ENCODE measurements at places on chromosomes 6 and 20.

- DNase-seq: no peak
Observed at GRCh38 chr6:37983720-37984501, 164.4 kb downstream of the ZFAND3 start.

GRCh38 chr6:79227445-79227844 lies 7.0 kb downstream of the HMGN3 start:
- no peak for DNase-seq

GRCh38 chr6:106170030-106170791 lies 84.1 kb downstream of the PRDM1 start:
- DNase-seq: no peak

DNA sequence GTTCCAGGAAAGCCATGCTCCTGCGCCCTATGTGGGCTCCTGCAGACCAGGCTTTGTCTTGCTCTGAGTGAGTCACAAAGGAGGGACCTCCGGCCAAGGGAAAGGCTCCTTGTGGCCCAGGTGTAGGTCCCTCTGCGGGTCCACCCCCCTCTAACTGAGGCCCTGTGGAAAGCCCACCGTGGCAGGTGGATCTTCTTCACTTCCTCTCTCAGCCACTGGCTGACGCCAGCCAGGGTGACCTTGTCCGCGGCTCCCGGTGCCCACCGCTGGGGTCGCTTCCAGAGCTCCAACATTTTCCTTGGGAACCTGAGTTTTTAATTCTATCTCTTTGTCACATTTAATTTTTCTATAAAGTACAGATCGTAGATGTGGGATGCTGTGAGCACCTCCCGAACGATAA lies 54.1 kb downstream of the SMOC2 start:
- no peak for DNase-seq

GRCh38 chr20:289693-290083 lies 862 bp downstream of the C20orf96 start:
- DNase-seq: no peak

DNA sequence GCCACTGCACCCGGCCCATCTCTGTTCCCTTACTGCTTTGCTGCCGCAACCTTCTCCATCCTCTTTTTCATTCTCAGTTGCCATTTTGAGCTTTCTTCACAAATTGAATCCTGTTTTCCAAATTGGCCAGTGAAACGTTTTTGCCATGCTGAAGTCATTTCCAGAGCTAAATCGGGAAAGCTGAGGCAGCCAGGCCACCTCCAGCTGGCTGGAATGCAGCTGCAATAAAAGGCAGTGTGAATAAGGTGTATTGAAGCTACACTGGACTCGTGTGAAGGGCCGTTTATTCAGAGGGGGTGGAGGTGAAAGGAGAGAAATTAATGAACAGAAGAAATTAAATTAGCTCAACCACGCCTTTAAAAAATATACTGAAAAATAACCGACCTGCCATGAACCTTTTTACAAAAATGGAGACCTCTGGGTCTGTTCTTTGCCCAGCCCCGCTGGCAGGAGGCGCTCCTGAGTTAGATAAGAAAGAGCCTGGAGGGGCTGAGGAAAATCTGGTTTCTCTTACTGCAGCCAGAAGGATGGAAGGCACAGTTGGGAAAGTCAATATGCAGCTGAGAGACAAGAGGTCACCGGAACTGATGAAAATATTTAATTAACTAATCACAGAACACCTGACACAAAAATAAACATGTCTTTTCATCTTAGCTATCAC lies 283.9 kb downstream of the FOXC1 start:
- DNase-seq: no peak

DNA sequence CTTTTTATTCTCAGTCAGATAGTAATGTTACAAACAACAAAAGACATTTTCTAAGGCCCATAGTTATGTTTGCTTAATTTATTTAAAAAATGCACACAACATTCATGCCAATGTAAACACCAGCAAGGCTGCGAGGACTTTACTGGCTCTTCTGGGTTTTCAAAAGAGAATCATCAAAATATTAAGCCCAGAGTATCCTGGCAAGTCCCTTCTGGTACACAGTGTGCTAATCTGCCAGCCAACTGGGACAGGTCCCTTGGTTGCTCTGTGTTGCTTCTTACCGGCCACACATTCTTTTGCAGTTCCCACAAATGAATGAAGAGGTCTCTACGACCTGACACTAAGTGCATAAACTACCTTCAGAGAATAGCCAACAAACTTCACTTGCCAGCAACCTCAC lies 42.6 kb upstream of the SPDEF start:
- no peak for DNase-seq

- no peak for DNase-seq
Observed at GRCh38 chr20:35714127-35714526, 14.9 kb downstream of the ROMO1 start.

GRCh38 chr6:138099832-138100231 lies 7.4 kb downstream of the PERP start:
- no peak for DNase-seq
